ENCODE measurements at places on chromosomes 2 and 18. TPM values are rescaled to one million over a fixed set of nuclear protein-coding genes. Genes with fewer than 3 reads are reported as not detected.
A peak's percentile ranks its signal among the peaks of the same experiment; 100 is the strongest.

The AQP12B gene
- total RNA-seq = 0.04 TPM

The FAM237A gene
- not detected for total RNA-seq

The KRTCAP3 gene
- 19.3 TPM for total RNA-seq

The CYP27A1 gene
- 34.5 TPM for total RNA-seq

GRCh38 chr2:239544918-239545465 lies 144.2 kb upstream of the HDAC4 start:
- H3K36me3 ChIP-seq = no peaks in the 10 kb centered on the region
- no peaks in the 10 kb centered on the region for H3K4me1 ChIP-seq
- peaks cover 5% of the 10 kb centered on the region for H3K27me3 ChIP-seq
- no peak overlapping the region for H3K27ac ChIP-seq
- no peak for DNase-seq

- no peaks in the 10 kb centered on the region for H3K27me3 ChIP-seq
- H3K4me1 ChIP-seq = no peaks in the 10 kb centered on the region
- no peak overlapping the region for H3K4me3 ChIP-seq
Measured at GRCh38 chr2:230471074-230471473, 55.1 kb downstream of the SP100 start.

GRCh38 chr2:184444623-184445223 lies 153.6 kb upstream of the ZNF804A start:
- no peak for DNase-seq
- H3K4me1 ChIP-seq = no peaks in the 10 kb centered on the region
- no peak overlapping the region for H3K27ac ChIP-seq
- H3K36me3 ChIP-seq = no peaks in the 10 kb centered on the region
- H3K4me3 ChIP-seq = no peak overlapping the region
- no peaks in the 10 kb centered on the region for H3K27me3 ChIP-seq

- no peaks in the 10 kb centered on the region for H3K36me3 ChIP-seq
- no peaks in the 10 kb centered on the region for H3K4me1 ChIP-seq
- H3K27ac ChIP-seq = no peak overlapping the region
- DNase-seq = no peak
- H3K4me3 ChIP-seq = no peak overlapping the region
Measured at GRCh38 chr2:171788316-171788993, 101.2 kb downstream of the DYNC1I2 start.

- no peak overlapping the region for H3K27ac ChIP-seq
- H3K27me3 ChIP-seq = no peaks in the 10 kb centered on the region
- no peak for DNase-seq
- H3K36me3 ChIP-seq = no peaks in the 10 kb centered on the region
- H3K4me3 ChIP-seq = no peak overlapping the region
- peaks cover 9% of the 10 kb centered on the region for H3K4me1 ChIP-seq
Measured at GRCh38 chr18:64983497-64984238, 767.1 kb upstream of the CDH7 start.

GRCh38 chr2:120029672-120030640 lies 17.1 kb downstream of the EPB41L5 start:
- H3K36me3 ChIP-seq = peaks cover 5% of the 10 kb centered on the region
- no peaks in the 10 kb centered on the region for H3K4me1 ChIP-seq
- DNase-seq = no peak
- no peaks in the 10 kb centered on the region for H3K27me3 ChIP-seq
- H3K4me3 ChIP-seq = no peak overlapping the region

DNA sequence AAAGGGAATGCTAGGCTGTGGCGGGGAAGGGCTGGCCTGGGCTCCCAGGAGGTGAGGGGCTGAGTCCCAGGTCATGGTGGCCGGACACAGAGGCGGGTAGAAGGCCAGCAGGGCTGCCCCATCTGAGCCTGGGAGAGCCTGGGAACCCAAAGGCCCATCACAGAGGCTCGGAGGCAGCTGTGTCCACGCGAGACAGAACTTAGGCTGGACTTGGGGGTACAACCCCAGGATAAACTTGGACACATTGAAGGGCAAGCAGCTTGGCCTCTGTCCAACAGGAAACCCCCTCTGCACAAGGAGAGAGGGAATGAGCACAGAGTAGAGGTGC lies 95.9 kb downstream of the ZFP36L2 start:
- H3K27me3 ChIP-seq = no peaks in the 10 kb centered on the region
- DNase-seq = no peak
- H3K36me3 ChIP-seq = no peaks in the 10 kb centered on the region
- peak overlapping the region; percentile 85 for H3K27ac ChIP-seq
- H3K4me1 ChIP-seq = peaks cover 27% of the 10 kb centered on the region
- H3K4me3 ChIP-seq = no peak overlapping the region

GRCh38 chr2:104539649-104540048 lies 314.3 kb upstream of the POU3F3 start:
- no peaks in the 10 kb centered on the region for H3K36me3 ChIP-seq
- no peak overlapping the region for H3K27ac ChIP-seq
- no peak for DNase-seq
- no peak overlapping the region for H3K4me3 ChIP-seq
- no peaks in the 10 kb centered on the region for H3K27me3 ChIP-seq
- no peaks in the 10 kb centered on the region for H3K4me1 ChIP-seq

- H3K27me3 ChIP-seq = no peaks in the 10 kb centered on the region
- no peaks in the 10 kb centered on the region for H3K4me1 ChIP-seq
- no peak for DNase-seq
- no peaks in the 10 kb centered on the region for H3K36me3 ChIP-seq
- no peak overlapping the region for H3K27ac ChIP-seq
- no peak overlapping the region for H3K4me3 ChIP-seq
Measured at GRCh38 chr2:168062054-168062453, 185.3 kb downstream of the STK39 start.

DNA sequence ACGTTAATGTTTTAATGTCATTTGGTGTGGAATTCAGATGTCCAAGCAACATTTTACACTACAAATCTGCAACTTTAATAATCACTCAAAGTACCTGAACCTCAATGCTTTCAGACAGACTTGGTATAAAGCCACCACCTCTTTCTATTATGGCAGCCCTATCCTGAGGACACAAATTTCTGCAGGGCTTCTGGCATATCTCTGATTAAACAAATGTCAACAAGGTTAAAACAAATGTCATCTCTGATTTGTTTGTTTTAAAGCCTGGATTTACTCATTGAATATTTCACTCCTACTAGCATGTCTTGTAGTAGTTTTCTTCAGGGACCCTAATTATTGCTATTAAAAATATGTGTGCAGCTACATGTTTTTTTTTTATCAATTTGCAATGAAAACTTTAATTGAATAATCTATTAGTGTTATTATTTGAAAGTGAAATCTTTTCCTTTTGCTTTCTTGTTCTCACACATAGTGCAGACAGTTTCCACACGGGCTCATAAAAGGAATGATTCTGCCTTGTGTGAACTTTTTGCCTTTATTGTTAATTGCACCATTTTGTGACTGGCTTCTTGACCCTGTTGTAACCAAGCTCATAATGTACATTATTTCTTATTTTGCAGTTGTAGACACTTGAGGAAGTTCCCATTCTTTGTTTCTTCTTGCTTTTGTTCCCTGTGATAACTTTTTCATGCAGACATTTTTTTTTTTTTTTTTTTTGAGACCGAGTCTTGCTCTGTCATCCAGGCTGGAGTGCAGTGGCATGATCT lies 30.1 kb downstream of the IL37 start:
- H3K27me3 ChIP-seq = no peaks in the 10 kb centered on the region
- no peak overlapping the region for H3K4me3 ChIP-seq
- peaks cover 4% of the 10 kb centered on the region for H3K4me1 ChIP-seq
- no peak overlapping the region for H3K27ac ChIP-seq
- no peaks in the 10 kb centered on the region for H3K36me3 ChIP-seq

GRCh38 chr2:98541489-98541888 lies 66.8 kb downstream of the COA5 start:
- H3K27me3 ChIP-seq = no peaks in the 10 kb centered on the region
- no peak for DNase-seq
- H3K27ac ChIP-seq = no peak overlapping the region
- no peaks in the 10 kb centered on the region for H3K4me1 ChIP-seq
- H3K36me3 ChIP-seq = no peaks in the 10 kb centered on the region
- H3K4me3 ChIP-seq = no peak overlapping the region
